ENCODE measurements at places on chromosomes 11 and 22.

DNA sequence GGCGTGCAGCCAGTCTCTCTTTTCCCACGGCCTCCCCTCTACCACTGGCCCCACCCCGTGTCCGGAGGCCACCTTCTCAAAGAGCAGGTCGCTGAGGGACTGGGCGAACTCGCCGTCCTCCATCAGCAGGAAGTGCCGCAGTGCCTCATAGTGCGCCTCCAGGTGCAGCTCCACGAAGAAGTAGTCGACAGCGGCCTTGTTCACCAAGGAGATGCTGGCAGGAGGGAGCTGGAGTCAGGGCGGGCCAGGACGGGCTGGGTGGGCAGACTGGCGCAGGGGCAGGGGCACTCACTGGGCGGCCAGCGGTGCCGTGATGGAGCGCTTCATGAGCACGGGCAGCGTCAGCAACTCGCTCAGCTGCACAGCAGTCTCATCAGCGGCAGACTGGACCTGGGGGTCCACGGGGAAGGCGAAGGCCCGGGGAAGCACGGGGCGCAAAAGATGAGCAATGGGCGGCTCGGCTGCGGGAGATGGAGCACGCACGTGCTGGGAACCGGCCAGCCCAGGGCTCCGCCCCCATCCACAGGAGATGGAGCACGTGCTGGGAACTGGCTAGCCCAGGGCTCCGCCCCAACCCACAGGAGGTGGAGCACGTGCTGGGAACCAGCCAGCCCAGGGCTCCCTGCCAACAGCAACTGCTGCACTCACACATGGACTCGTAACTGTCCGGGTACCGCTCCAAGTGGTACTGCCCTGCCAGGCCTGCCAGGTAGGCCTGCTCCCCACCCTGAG, 18.4 kb downstream of the SELENOO start:
- DNase-seq, result no peak

DNA sequence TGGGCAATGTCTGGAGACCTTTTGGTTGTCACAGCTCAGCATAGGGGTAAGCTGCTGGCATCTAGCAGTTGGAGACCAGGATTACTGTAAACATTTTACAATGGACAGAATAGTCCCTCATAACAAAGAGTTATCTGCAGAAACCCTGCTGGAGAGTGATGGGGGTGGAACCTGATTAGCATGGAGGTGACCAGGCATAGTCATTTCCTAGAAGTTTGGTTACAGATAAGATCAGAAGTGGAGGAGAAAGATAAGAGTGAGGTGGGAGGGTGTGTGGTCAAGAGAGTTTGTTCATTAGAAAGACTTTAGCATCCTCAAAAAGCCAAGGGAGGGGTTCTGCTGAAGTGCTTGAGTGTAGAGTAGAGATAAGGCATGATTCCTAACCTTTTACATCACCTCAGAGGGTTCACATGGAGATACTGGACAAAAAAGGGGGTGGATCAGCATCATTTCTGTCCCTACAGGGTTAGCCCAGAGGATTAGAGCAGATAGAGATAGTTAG, 38.8 kb downstream of the PRDM11 start:
- no peak for DNase-seq

DNA sequence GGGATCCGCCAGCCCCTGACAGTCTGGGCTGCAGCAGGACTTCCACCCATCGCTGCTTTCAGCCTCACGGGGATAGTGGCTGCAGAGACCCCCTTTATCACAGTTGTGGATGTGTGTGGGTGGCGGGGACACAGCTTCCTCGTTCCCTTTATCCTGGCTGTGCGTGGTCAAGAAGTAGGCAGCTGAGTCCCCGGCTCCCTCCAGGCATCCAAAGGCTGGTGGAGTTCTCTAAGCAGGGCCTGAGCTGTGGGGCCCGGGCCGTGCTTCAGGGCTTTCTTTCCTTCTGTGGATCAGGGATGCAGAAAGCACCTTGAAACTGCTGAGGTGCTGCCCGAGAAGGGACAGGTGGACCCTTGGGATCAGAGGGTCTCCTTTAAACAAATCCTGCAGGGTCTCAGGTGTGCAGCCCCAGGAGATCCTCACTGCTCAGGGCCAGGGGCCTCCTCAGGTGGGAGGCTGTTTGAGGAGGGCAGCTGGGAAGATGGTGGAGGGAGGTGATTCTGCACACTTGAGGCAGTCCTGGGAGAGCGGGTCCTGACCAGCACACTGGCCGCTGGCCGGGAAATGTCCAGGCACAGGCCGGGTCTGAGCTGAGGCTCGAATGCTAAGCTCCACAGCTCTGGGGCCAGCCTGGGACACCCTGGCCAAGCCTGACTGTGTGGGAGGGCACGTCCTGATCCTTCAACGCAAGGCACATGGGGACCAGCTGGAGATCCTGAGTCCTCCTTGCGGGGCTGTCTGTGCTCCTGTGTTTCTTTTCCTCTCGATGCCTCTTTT, 1024.3 kb downstream of the BRD1 start:
- DNase-seq, result no peak

DNA sequence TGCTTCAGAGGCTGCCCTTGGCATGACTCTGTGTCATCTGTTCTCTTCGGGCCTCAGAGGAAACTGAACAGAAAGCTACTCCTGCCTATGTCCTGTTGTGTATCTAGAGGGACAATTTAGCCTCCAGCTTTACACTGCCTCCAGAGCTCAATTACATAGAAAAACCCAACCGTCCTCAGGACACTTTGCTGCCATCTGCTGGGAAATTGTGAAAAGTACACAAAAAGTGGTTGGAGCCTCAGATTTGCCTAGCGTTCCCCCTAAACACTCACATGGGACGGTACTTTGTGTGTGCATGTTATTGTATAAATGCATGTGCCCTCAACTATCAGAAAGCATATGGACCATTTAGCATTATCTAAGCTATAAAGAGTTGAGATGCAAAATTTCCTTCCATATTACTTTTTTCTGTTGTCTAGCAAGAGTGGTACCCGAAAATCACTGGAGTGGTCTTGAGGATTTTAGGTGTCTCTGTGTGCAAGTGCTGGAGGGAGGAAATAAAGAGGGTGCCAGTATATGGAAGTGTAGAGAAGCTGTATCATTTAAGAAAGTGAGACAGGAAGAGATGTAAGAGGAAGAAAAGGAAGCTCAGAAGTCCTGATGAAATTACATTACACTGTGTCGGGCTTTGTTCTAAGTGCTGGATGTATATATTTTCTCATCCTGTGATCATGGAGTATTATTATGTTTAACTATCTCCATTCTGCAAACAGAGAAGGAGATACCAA, 8.7 kb upstream of the MS4A4E start:
- DNase-seq, result no peak

DNA sequence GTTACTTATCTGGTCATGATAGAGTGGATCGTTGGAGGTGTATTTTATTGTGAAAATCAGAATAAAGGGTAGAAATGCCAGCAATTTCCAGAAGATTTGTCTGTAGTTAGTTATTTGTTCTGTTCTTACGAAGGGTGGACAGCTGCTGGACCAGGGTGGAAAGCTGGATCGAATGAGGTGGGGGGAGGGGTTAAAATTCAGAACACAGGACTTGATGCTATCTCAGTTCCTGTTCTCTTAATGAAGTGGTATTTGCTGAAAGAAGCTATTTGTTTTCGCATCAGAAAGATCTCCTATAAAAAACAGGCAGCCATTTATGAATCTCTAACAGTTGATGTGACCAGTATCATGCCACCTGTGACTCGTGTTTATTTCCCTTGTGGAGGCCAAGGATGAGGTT, 556.2 kb downstream of the OPCML start:
- DNase-seq, result no peak

DNA sequence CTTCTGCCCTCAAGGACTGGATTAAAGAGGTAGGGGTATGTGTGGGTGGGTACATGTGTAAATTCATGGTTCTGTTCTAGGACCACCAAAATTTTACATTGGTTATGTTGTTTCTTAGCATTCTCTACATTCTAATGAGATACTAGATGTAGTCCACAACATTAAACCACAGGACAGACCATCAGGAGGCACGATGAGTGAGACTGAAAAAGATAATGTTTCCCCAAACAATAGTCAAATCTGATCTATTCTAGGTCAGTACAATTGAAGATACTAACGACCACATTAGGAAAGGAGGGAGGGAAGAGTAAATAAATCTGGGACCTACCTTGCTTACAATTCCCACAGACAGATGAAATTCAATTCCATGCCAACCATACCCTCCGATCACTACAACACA, 42.2 kb downstream of the MRTFA start:
- DNase-seq, result no peak

DNA sequence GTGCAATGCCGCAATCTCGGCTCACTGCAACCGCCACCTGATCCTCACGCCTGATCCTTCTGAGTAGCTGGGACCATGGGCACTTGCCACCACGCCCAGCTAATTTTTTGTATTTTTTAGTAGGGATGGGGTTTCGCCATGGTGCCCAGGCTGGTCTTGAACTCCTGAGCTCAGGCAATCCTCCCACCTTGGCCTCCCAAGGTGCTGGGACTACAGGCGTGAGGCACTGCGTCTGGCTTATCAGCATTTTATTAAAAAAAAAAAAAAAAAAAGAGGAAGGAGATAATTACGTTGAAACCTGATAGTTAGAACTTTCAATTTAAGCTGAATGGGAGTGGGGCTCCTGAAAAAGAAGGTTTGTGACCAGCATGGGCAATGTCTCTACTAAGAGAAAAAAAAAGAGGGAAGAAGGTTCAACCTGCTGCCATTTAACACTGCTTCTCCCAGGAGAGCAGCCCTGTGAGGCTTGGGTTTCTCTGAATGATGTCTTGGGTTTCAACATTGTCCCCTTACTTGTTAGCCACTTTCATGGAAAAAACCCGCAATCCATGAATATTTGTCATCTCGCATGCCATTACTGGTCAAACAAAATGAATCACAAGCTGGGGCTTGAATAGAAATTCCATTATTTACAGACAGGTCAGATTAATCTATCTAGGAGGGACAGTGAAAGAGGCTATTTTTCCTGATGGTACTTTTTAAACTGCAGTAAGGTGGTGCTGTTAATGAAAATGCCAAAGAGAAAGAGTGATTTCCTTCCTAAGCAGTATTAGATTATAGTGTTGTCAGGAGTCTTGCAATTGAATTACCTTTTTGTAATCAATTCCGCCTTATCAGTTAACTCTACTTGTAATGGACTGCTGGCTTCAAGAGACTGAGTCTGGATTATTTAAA, 72.5 kb downstream of the PACS1 start:
- DNase-seq, result no peak

- no peak for DNase-seq
Observed at GRCh38 chr11:57356268-57356667, 18.1 kb downstream of the P2RX3 start.

- no peak for DNase-seq
Observed at GRCh38 chr11:125068368-125068767, 5.3 kb downstream of the SLC37A2 start.

GRCh38 chr11:75248924-75249256, 8.3 kb downstream of the TPBGL start:
- DNase-seq, result no peak

- no peak for DNase-seq
Observed at GRCh38 chr22:39132871-39133524, 19.5 kb downstream of the CBX7 start.

DNA sequence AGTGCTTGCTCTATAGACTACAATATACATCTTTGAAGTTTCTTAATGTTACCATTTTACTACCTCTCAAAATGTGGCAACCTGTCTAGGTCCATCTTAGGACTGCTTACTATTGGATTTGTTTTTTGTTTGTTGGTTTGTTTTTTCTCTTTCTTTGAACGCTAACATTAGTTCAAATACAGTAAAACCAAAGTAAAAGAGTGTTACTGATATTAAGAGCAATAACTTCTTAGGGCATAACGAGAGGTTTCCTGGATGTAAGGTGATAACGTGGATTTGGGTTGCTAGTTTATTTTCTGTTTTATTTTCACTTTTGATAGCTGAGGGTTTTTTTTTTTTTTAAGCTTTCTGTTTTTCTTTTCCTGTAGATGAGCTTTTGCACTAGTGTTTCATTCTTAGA, 43.6 kb downstream of the TMEM135 start:
- DNase-seq, result no peak

DNA sequence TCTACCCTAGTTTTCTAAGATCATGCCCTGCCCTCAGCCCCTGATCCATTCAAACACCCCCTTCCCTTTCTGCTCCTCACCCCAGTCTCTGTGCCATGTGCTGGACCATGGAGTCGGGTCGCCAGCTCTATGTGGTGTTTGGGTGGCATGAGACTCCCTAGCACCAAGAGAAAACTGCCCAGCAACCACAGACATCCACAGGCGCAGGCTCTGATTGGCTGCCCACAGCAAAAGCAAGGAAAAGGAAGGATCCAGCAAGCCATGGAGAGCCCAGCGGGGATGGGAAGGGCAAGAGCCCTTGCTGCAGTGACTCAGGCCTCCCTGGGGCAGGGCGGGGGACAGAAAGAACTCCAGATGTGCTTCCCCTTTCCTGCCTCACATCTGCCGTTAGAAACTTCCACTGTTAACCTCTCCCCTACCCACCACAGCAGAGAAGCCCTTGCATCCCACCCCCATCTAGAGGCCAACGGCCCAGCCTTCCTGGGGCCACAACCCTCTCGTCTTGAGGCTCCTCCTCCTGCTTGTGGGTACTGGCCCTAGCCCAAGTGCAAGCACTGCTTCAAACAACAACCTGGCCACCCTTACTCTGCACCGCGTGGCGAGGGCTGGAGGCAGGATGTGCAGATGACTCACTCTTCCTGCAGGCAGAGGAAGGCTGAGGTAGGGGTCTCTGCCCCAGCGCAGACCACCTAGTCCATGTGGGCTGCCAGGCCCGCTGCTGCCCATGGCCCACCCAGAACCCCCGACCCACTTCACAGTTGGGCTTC, 9.7 kb upstream of the AHNAK start:
- DNase-seq, result no peak

DNA sequence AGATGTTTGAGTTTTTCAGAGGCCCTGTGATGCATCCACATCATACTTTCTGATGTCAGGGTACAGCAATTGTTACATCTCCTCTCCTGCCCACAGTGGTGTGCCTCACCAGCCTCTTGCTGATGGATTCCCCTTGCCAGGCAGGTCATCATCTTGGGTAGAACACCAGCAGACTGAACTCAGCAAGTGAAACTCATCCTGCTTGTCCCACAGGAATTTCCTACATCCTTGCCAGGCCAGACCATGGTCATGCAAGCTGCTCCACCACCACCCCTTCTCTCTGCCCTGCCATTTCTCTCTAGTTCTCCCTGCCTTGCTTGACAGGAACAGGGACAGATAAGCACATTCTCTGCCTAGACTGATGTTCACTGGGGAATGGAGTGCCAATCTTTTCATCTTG, 85.9 kb downstream of the PAX6 start:
- no peak for DNase-seq

GRCh38 chr11:23540101-23540561, 679.9 kb upstream of the CCDC179 start:
- no peak for DNase-seq

All from activated naive CD8-positive, alpha-beta T cell treated with anti-CD3 and anti-CD28 coated beads, Interleukin-2, amount 50 U/mL, for 16 hours (primary cell).